T-cell (primary cell): ENCODE measurements at places on chromosomes 13 and 19.

DNA sequence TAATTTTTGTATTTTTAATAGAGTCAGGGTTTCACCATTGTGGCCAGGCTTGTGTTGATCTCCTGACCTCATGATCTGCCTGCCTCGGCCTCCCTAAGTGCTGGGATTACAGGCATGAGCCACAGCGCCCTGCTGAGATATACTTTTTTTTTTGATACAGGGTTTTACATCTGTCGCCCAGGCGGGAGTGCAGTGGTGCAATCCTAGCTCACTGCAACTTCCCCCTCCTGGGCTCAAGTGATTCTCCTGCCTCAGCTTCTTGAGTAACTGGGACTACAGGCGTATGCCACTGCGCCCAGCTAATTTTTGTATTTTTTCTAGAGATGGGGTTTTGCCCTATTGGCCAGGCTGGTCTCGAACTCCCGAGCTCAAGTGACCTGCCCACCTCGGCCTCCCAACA is 2.0 kb downstream of the COLGALT1 start:
- no peak for DNase-seq

DNA sequence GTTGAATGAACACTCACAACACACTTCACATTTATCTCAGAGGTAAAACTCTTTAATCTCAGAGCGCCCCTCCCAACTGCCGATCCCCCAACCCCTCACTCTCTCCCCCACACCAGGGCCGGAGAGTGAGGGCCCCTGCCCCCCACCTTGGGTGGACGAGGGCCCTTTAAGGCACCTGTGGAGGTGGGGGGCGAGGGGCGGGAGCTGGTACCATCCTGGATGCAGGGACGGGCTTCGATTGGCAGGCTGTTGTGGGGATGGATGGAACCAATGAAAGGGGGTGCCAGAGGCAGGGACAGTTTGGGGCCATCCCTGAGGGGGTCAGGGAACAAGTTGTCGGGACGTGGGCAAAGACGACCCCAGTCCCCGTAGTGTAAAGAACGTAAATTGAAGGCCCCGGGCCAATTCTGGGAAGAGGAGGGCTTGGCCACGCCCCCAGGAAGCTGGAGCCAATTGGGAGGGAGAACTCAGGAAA is 1.7 kb upstream of the PNKP start:
- no peak for DNase-seq

DNA sequence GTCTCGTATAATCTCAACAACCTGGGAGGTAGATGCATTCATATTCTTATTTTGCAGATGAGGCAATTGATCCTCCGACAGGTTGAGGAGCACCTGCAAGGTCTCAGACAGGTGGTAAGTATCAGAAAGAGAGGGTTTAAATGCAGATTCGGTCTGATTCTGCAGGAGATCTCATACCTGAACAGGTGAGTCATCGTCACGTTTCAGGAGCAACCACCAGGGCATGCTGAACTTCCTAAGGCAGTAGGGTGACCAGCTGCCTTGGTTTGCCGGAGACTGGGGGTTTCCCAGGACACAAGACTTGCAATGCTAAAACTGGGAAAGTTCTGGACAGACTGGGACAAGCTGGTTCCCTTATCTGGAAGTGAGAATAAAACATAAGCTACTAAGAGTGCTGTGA is 68.8 kb upstream of the TSHZ3 start:
- no peak for DNase-seq

- no peak for DNase-seq
Observed at GRCh38 chr13:113458253-113459065, 5.2 kb upstream of the ADPRHL1 start.

DNA sequence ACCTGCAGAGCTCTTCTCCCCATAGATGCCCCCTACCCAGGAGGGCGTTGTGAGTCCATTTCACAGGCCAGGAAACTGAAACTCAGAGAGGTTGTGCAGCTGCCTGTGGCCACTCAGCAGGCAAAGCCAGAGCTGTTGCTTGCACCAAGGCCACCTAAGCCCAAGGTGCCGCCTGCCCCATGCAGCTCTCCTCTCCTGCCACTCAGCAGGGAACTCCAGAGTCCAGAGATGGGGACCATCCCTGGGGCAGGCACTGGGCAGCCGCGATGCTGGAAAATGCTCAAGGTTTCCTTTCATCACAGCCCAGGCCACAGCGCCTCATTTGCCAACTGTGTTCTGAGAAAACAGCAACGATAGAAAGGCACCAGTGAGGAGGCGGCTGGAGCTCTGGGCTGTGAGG is 41.0 kb upstream of the PEPD start:
- DNase-seq: no peak

GRCh38 chr19:49437231-49437630 is 4.1 kb downstream of the SLC17A7 start:
- no peak for DNase-seq

- DNase-seq: no peak
Observed at GRCh38 chr19:18137657-18138339, 15.2 kb upstream of the PIK3R2 start.

DNA sequence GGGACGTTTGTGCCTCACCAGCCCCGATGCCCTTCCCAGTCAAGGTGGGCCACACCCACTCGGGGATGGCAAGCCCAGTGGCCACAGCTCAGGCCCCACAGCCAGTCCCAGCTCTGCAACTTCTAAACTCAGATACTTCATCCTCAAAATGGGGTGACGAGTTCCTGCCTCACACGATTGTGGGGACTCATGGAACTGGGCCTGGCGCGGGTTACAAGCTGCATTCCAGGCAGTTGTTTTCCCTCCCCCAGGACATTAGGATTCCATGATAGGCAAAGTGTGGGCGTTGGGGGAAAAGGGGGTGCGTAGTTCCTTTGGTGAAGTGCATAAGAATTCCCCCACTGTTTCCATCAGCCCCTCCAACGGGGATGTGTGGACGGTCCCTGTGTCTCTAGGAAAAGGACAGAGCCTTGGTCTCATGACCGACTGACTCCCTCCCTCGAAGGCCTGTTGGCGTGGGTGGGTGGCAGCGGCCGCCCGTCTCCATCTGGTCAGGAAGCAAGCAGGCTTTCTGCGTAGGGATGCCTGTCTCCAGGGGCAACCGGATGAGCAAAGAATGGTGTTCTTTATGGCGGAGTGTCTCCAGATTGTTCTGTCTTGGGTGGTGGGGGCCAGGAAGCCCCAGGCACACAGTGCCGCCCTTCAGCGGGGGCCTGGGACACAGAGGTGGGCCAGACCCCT is 21.1 kb upstream of the NPAS1 start:
- no peak for DNase-seq

DNA sequence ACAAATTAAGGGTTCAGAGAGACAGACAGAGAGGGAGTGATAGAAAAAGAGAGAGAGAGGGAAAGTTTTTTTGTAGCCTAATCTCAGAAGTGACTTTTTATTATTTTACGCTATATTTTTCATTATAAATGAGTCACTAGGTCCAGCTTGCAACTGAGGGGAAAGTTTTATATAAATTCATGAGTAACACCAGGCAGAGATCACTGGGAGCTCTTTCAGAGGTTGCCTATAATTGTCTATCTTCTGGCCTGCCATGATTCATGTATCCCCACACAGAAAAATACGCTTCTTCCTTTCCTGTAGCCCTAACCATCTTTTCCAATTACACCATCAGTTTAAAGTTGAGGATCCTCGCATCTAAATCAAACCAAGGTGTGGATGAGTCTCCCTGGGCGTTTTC is 467.9 kb downstream of the SLITRK1 start:
- DNase-seq: no peak

DNA sequence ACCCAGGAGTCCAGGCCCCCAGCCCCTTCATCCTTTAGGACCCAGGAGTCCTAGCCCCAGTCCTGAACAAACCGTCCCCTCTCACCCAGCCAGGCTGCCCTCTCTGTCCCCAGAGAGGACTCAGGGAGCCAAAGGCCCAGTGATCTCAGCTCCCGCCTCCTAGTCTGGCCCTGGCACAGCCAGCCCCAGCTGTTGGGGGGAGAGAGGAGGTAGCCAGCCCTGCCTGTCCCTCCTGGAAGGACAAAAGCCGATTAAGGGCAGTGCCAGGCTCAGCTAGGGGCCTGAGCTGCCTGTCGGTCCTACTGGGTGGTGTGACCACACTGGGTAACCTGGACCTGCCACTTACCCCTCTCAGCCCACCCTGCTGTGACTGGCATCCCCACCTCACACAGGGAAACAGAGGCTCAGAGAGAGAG is 14.5 kb downstream of the LIPE start:
- DNase-seq: no peak

- DNase-seq: no peak
Observed at GRCh38 chr13:108302279-108302678, 32.8 kb downstream of the TNFSF13B start.

GRCh38 chr19:29482855-29483640 is 42.7 kb upstream of the VSTM2B start:
- DNase-seq: no peak

GRCh38 chr13:40600149-40600751 is 66.2 kb downstream of the FOXO1 start:
- DNase-seq: peak; percentile 17

- no peak for DNase-seq
Observed at GRCh38 chr19:825897-826644, 1.6 kb upstream of the AZU1 start.

DNA sequence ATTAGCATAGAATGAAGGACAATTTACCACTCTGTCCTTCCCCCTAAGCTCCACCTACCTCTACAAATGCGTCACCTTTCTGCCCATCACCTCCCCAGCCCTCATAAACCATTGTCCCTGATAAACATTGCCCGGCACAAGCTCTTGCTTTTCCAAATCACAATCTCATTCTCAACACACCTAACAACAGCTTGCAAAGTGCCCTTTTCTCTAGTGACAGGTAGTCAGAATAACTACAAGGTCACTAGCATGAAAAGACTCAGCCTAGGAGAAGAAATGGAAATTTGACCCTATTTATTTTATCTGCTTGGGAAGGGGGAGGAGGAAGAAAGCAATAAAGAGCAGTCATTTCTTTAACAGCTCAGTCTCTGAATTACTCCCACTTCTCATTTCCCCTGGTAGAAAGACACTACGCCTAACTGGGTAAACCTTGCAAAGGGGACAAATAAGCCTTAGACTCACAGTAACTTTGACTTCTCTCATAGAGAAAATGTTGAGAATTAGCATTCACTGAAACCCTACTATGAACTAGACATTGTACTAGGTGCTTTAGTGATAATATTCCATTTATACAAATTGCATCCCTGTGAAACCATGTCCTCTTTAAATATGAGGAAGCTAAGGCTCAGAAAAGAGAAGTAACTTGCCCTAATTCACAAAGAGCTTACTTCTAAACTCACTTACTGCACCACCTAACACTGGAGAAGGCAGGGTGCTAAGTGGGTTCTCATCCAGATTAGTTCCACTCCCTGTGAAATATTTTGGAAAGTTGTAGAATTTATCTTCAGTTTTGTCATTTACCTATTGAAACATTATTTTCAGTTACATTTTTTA is 116.2 kb upstream of the FNDC3A start:
- no peak for DNase-seq

- no peak for DNase-seq
Observed at GRCh38 chr13:113588394-113589111, 4.0 kb downstream of the TFDP1 start.

GRCh38 chr19:38942471-38943181 is 11.9 kb downstream of the MRPS12 start:
- DNase-seq: no peak

- no peak for DNase-seq
Observed at GRCh38 chr13:90416519-90416918, 931.0 kb upstream of the MIR17HG start.

GRCh38 chr19:42078058-42078457 is 2.1 kb downstream of the ZNF574 start:
- DNase-seq: no peak

DNA sequence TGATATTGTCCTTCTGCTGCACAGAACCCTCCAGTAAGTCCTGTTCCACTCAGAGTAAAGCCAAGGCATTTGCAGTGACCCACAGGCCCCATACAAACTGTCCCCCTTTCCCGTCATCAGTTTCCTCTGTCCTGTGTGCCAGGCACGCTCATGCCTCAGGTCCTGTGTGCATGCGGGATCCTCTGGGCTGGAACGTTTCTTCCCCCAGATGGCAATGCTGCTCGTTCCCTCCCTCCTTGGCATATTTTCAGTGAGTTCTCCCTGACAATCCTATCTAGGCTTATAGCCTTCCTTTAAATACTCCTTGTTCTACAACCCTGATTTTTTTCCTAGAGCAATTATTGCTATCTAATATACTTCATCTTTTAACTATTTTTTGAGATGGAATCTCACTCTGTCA is 5.7 kb downstream of the OPA3 start:
- no peak for DNase-seq

DNA sequence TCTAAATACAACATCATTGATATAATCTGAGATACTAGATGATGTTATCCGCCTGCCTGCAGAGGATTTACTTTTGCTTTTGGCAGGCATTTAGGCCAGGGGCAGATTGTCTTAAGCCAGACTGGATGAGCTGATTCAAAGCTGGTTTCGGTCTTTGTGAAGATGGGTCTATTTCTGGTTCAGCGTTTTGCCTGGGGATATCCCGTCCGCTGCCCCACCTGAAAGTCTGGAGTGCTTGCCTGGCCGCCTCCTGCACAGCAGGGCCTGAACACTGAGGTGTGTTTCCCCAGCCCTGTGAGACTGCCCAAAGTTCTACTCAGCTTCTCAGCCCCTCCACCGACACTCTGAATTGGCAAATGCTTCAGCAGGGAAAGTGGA is 149.7 kb downstream of the KATNAL1 start:
- DNase-seq: no peak

DNA sequence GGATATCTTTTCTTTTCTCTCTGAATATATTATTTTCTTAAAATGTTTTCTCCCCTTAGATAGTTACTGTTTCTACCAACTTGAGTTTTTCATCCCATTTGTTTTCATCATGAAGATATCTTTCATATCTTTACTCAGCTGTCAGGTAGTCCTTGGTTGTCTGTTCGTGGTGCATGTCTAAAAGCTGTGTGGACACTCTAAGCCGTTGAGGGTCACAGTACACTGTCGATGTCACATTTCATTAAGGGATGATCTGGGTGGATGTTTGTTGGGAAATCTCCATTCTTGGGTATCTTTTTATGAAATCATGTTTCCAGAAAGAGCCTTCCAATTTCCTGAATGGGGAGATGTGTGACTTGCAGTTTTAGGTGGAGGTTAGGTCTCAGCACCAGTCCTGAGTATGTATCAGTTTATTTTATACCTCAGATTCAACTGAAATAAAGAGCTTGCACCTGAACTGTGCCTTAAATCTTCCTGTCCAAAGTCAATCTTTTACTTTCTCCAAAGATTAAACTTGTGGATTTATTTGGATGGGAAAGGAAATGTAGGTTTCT is 23.2 kb downstream of the ZMYM2 start:
- no peak for DNase-seq

- no peak for DNase-seq
Observed at GRCh38 chr13:45747071-45747470, 45.0 kb downstream of the CBY2 start.

- DNase-seq: peak; percentile 45
Observed at GRCh38 chr19:14528419-14529253, 758 bp upstream of the TECR start.

GRCh38 chr19:49823472-49823871 is 5.4 kb downstream of the MED25 start:
- DNase-seq: no peak

DNA sequence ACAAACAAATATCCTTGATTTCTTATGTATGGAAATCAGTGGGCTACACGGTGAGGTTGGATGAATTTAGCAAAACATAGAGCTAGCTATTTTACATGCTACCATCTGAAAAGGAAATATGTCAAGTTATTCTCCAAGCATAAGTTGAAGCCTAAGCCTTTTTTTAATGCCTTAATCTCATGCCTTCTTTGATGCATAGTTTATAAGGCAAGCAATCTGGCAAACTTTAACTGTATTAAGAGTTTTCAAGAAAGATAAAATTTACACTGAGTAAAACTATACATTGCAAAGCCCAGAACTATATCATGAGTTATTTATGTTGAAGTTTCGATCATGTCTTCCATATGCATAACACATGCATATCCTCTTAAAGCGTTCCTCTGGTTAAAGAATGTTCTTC is 85.0 kb upstream of the ATXN8OS start:
- DNase-seq: no peak

- no peak for DNase-seq
Observed at GRCh38 chr19:3970313-3970807, 539 bp downstream of the DAPK3 start.
